ENCODE measurements at places on chromosomes 6 and 20. TPM values are rescaled to one million over a fixed set of nuclear protein-coding genes. Genes with fewer than 3 reads are reported as not detected.

GRCh38 chr6:136544326-136544725, 5.9 kb downstream of the MAP7 start:
- no peaks in the 10 kb centered on the region for H3K36me3 ChIP-seq
- no peak overlapping the region for H3K4me3 ChIP-seq
- H3K27me3 ChIP-seq, result peaks cover 15% of the 10 kb centered on the region
- no peak for DNase-seq
- H3K27ac ChIP-seq, result no peak overlapping the region

- peaks cover 18% of the 10 kb centered on the region for H3K4me1 ChIP-seq
- no peak overlapping the region for H3K27ac ChIP-seq
- H3K4me3 ChIP-seq, result no peak overlapping the region
- H3K27me3 ChIP-seq, result peaks cover 2% of the 10 kb centered on the region
- H3K36me3 ChIP-seq, result no peaks in the 10 kb centered on the region
Observed at GRCh38 chr20:50169329-50169823, 15.9 kb upstream of the PEDS1 start.

GRCh38 chr6:79234150-79235022, at the start of gene HMGN3:
Gene HMGN3 (minus strand): TSS chr6:79234682.
- H3K36me3 ChIP-seq, result no peaks in the 10 kb centered on the region
- no peaks in the 10 kb centered on the region for H3K27me3 ChIP-seq
- peak within 1 kb of the TSS; percentile 74 for H3K4me3 ChIP-seq
- DNase-seq, result peak; percentile 91

CLPSL1 gene
- not detected for total RNA-seq

ZC3H12D gene
- total RNA-seq, result 4.1 TPM

- no peak for DNase-seq
- H3K4me1 ChIP-seq, result no peaks in the 10 kb centered on the region
- no peak overlapping the region for H3K4me3 ChIP-seq
- no peaks in the 10 kb centered on the region for H3K36me3 ChIP-seq
- no peaks in the 10 kb centered on the region for H3K27me3 ChIP-seq
- no peak overlapping the region for H3K27ac ChIP-seq
Observed at GRCh38 chr20:25541676-25542075, 43.7 kb downstream of the NINL start.

GRCh38 chr20:25573288-25574251, 11.8 kb downstream of the NINL start:
- no peaks in the 10 kb centered on the region for H3K4me1 ChIP-seq
- no peak overlapping the region for H3K27ac ChIP-seq
- no peaks in the 10 kb centered on the region for H3K36me3 ChIP-seq
- no peak overlapping the region for H3K4me3 ChIP-seq
- H3K27me3 ChIP-seq, result no peaks in the 10 kb centered on the region
